ENCODE measurements at places on chromosomes 3 and 15. TPM values are rescaled to one million over a fixed set of nuclear protein-coding genes. Genes with fewer than 3 reads are reported as not detected.

The GRK7 gene
- total RNA-seq, result under 0.01 TPM

The UROC1 gene
- total RNA-seq, result not detected

The MEX3B gene
- total RNA-seq, result 12.4 TPM

The FBXO40 gene
- not detected for total RNA-seq

The AMIGO3 gene
- not detected for total RNA-seq
